ENCODE measurements at places on chromosomes 2 and 18. TPM values are rescaled to one million over a fixed set of nuclear protein-coding genes. Genes with fewer than 3 reads are reported as not detected.

Gene CACNB4
- 14.0 TPM for total RNA-seq

GRCh38 chr18:58393295-58393694 is 235.6 kb downstream of the ALPK2 start:
- no peak for DNase-seq
- peak overlapping the region; percentile 76 for H3K27ac ChIP-seq
- H3K27me3 ChIP-seq = no peaks in the 10 kb centered on the region
- H3K4me3 ChIP-seq = no peak overlapping the region

- H3K27me3 ChIP-seq = no peaks in the 10 kb centered on the region
- no peak overlapping the region for H3K4me3 ChIP-seq
- no peak for DNase-seq
- H3K27ac ChIP-seq = no peak overlapping the region
Observed at GRCh38 chr2:231765496-231765929, 15.6 kb downstream of the PDE6D start.

Gene DLX1
- total RNA-seq = not detected

DNA sequence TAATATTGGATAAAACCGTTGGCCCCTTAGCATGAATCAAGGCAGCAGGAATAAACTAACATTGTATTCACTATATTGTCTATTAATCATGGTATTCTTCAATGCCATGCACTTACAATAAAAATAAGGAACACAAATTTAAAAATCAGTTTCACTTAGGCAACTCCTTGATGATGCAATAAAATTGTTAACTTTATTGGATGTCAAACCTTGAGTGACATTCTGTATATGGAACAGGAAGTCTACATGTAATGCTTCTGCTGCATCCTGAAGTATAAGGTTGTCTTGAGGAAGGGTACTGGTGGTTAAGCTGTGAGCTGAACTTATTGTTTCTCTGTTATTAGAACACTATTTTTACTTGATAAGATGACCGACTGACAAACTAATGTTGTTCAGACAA is 605.5 kb downstream of the SATB2 start:
- H3K27ac ChIP-seq = no peak overlapping the region
- no peaks in the 10 kb centered on the region for H3K4me1 ChIP-seq
- no peak overlapping the region for H3K4me3 ChIP-seq
- no peaks in the 10 kb centered on the region for H3K27me3 ChIP-seq
- no peak for DNase-seq
- H3K36me3 ChIP-seq = no peaks in the 10 kb centered on the region

DNA sequence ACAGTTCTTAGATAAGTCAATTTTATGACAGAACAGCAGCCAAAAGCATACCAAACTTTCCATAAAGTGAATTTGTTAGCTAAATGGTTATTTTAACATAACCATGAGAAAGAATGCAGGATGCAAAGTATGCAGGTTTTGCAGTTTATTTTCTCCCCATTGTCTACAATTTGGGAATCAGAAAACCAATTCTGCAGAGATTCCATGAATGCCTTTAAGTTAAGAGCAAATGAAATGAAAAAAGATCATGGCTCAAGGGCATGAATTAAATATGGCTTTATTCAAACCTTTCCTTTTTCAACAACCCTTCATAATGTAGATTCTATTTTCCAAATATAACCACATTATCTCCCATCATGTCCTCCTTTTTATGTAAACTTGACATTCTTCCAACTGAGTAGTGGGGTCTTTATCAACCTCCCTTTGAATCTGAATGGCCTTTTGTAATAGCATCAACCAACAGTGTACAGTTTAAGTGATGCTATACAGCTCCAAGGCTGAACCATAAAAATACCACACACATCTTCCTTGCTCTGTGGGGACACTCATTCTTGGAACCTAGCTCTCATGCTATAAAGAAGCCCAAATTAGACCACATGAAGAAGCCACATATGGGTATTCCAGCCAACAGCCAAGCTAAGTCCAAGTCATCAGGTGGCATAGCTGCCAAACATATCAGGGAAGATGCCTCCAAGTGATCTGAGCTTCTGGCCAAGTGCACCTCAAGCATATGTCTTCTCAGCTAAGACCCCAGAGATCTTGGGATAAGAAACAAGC is 49.8 kb downstream of the PIAS2 start:
- no peaks in the 10 kb centered on the region for H3K36me3 ChIP-seq
- DNase-seq = no peak
- no peaks in the 10 kb centered on the region for H3K27me3 ChIP-seq

Gene ARL5A
- 21.2 TPM for total RNA-seq

GRCh38 chr2:197606180-197606579 is 69.2 kb downstream of the RFTN2 start:
- no peak overlapping the region for H3K4me3 ChIP-seq
- DNase-seq = no peak
- H3K4me1 ChIP-seq = no peaks in the 10 kb centered on the region
- no peaks in the 10 kb centered on the region for H3K27me3 ChIP-seq
- no peak overlapping the region for H3K27ac ChIP-seq

DNA sequence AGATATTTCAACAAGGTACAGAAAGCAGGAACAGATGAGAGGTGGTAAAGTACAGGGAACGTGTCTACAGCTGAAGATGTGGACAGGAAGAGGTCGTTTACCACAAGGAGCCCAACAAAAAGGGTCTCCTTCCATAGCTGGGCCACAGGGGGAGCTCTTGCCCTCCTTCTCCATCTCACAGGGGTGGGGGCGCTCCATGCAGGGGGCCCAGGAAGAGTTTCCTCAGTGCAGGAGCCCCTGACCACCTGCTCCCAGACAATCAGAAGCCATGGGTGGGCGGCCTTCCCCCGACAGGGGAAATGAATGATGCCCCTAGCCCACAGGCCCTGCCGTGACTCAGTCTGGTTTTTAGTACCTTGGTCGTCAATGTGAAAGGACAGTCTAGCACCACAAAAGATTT is 163.6 kb upstream of the ZNF516 start:
- H3K27me3 ChIP-seq = no peaks in the 10 kb centered on the region
- H3K4me1 ChIP-seq = no peaks in the 10 kb centered on the region
- DNase-seq = peak; percentile 39

Gene GULP1
- total RNA-seq = 14.3 TPM

GRCh38 chr2:142435847-142436246 is 305.0 kb upstream of the LRP1B start:
- H3K27me3 ChIP-seq = no peaks in the 10 kb centered on the region
- H3K36me3 ChIP-seq = no peaks in the 10 kb centered on the region
- H3K4me1 ChIP-seq = no peaks in the 10 kb centered on the region

- H3K36me3 ChIP-seq = no peaks in the 10 kb centered on the region
- no peaks in the 10 kb centered on the region for H3K27me3 ChIP-seq
- no peak overlapping the region for H3K27ac ChIP-seq
- H3K4me3 ChIP-seq = no peak overlapping the region
- H3K4me1 ChIP-seq = no peaks in the 10 kb centered on the region
- no peak for DNase-seq
Observed at GRCh38 chr2:100894105-100894795, 74.3 kb downstream of the NPAS2 start.

Gene PLA2R1
- 24.5 TPM for total RNA-seq

DNA sequence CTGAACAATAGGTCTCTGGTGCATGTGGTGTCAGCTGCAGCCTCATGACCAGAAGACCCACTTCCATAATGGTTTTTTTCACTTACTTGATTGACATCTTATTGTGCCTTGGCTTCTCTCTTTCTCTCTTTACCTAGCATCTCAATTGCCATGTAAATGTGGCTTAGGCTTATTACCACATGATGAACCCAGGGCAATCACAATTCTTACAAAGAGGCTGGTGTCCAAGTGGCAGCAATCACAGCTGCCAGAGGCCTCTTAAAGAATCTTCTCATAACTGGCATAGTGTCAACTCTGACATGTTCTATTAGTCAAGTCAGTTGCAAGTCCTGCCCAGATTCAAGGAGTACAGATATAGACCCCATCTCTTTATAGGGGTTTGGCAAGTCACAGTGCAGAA is 1224.8 kb downstream of the SUCLG1 start:
- no peaks in the 10 kb centered on the region for H3K4me1 ChIP-seq
- no peak for DNase-seq
- H3K27ac ChIP-seq = no peak overlapping the region

DNA sequence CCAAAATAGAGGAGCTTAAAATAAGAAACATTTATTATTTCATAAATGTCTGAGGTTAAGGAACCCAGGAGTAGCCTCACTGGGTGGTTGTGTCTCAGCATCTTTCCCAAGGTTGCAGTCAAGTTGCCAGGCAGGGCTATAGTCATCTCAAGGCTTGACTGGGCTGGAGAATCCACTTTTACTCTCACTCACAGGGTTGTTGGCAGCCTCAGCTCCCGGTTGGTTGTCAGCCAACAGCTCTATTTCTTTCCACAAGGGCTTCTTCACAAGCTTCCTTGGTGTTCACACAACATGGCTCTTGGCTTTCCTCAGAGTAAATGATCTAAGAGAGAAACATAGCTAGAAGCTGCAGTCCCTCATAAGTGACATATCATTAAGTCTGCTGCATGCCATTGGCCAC is 55.6 kb upstream of the TEX51 start:
- H3K27ac ChIP-seq = no peak overlapping the region
- no peaks in the 10 kb centered on the region for H3K4me1 ChIP-seq
- H3K36me3 ChIP-seq = no peaks in the 10 kb centered on the region
- H3K27me3 ChIP-seq = no peaks in the 10 kb centered on the region

Gene DSG2
- 25.0 TPM for total RNA-seq

Gene SIX3
- not detected for total RNA-seq

Gene CASP8
- total RNA-seq = 14.0 TPM

- no peaks in the 10 kb centered on the region for H3K4me1 ChIP-seq
- peak overlapping the region; percentile 87 for H3K27ac ChIP-seq
- DNase-seq = no peak
Observed at GRCh38 chr2:159201360-159202063, 85.0 kb downstream of the WDSUB1 start.

Gene SLC14A1
- total RNA-seq = 26.0 TPM

Gene POTEI
- total RNA-seq = 0.26 TPM

Gene UGT1A8
- total RNA-seq = not detected

GRCh38 chr2:128474036-128474955 is 155.6 kb upstream of the HS6ST1 start:
- no peaks in the 10 kb centered on the region for H3K4me1 ChIP-seq
- DNase-seq = no peak
- no peaks in the 10 kb centered on the region for H3K27me3 ChIP-seq
- no peak overlapping the region for H3K4me3 ChIP-seq
- no peaks in the 10 kb centered on the region for H3K36me3 ChIP-seq
- no peak overlapping the region for H3K27ac ChIP-seq

GRCh38 chr2:217680381-217680780 is 322.4 kb downstream of the TNS1 start:
- no peaks in the 10 kb centered on the region for H3K4me1 ChIP-seq
- no peaks in the 10 kb centered on the region for H3K36me3 ChIP-seq
- H3K27ac ChIP-seq = no peak overlapping the region
- DNase-seq = no peak

DNA sequence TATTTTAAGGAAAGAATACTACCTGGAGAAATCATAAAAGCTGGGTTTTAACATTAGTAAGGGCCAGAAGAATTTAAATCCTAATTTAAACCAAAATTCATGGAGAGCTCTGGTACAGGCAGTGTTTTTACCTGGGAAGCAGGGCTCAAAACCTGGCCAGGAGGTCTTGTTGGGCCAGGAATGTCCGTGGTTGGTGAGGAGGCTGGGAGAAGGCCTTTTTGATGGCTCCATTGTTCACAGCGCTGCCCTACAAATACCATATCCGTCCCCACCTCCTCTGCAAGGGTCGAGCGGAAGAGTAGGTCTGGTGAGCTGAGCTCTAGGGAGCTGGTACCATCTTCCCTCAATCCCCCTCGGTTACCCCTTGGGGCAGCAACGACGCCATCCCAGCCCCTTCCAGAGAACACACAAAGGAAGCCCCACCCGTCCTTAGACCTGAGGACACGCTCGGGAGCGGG is 10.9 kb upstream of the HOXD1 start:
- no peak for DNase-seq
- H3K4me3 ChIP-seq = no peak overlapping the region
- peak overlapping the region; percentile 78 for H3K27ac ChIP-seq
- H3K27me3 ChIP-seq = no peaks in the 10 kb centered on the region
- H3K4me1 ChIP-seq = no peaks in the 10 kb centered on the region

Gene RAMP1
- 44.1 TPM for total RNA-seq

GRCh38 chr18:67243799-67244587 is 272.5 kb downstream of the DSEL start:
- H3K4me3 ChIP-seq = no peak overlapping the region
- no peaks in the 10 kb centered on the region for H3K36me3 ChIP-seq
- no peak for DNase-seq

- H3K4me3 ChIP-seq = no peak overlapping the region
- no peaks in the 10 kb centered on the region for H3K4me1 ChIP-seq
- H3K27me3 ChIP-seq = no peaks in the 10 kb centered on the region
- H3K27ac ChIP-seq = no peak overlapping the region
- no peak for DNase-seq
Observed at GRCh38 chr2:56918790-56919189, 735.0 kb downstream of the CCDC85A start.

- H3K27me3 ChIP-seq = no peaks in the 10 kb centered on the region
- H3K4me1 ChIP-seq = no peaks in the 10 kb centered on the region
- H3K27ac ChIP-seq = peak overlapping the region; percentile 28
- DNase-seq = no peak
Observed at GRCh38 chr2:158828378-158829164, 33.5 kb downstream of the DAPL1 start.

Gene NEB
- total RNA-seq = 2.2 TPM

GRCh38 chr2:144518748-144519596 is 947 bp downstream of the ZEB2 start:
- DNase-seq = no peak
- peak overlapping the region; percentile 49 for H3K4me3 ChIP-seq
- no peaks in the 10 kb centered on the region for H3K36me3 ChIP-seq
- H3K27me3 ChIP-seq = peaks cover 24% of the 10 kb centered on the region
- H3K27ac ChIP-seq = peak overlapping the region; percentile 95
- no peaks in the 10 kb centered on the region for H3K4me1 ChIP-seq

DNA sequence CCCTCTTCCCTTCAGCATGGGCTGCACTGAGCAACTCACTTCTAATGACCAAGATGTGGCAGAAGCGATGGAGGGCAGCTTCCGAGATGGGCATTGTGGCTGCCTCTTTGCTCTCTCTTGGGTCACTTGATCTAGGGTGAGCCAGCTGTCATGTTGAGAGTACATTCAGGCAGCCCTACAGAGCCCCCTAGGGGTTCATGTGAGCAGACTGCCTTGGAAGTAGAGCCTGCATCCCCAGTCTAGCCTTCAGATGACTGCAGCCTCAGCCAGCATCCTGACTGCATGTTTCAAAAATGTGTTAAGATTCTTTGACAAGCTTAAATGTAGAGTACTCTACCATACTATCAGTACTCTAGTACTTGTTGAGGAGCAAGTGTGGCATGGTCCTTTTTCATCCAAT is 143.9 kb downstream of the NCK2 start:
- no peak overlapping the region for H3K27ac ChIP-seq
- DNase-seq = no peak
- no peak overlapping the region for H3K4me3 ChIP-seq
- no peaks in the 10 kb centered on the region for H3K36me3 ChIP-seq
- peaks cover 3% of the 10 kb centered on the region for H3K4me1 ChIP-seq

Gene ANKRD30BL
- 27.7 TPM for total RNA-seq

Gene VSNL1
- total RNA-seq = not detected

DNA sequence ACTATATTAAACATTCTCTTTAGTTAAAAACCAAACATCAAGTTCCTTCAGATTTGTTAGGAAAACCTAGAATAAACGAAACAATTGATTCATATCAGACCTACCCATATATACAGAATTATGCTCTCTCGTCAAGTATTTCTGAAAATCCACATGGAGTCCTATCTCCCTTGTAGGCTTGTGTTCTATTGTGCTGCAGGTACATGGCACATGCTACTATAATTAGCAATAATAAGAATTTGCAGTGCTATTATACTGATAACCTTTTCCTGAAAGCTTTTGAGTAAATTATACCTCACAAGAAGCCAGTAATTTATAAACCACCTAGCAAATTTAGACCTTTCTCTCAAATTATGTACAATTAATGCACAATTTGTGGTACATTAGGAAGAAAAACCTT is 158.6 kb upstream of the STK17B start:
- H3K4me1 ChIP-seq = no peaks in the 10 kb centered on the region
- no peak overlapping the region for H3K27ac ChIP-seq
- DNase-seq = no peak

Data from uterus (tissue), 4 donors.